DND-41 (cell line): ENCODE measurements at places on chromosomes 11 and 22.

- DNase-seq = peak; percentile 81
Observed at GRCh38 chr11:35077709-35078469, 61.1 kb upstream of the CD44 start.

DNA sequence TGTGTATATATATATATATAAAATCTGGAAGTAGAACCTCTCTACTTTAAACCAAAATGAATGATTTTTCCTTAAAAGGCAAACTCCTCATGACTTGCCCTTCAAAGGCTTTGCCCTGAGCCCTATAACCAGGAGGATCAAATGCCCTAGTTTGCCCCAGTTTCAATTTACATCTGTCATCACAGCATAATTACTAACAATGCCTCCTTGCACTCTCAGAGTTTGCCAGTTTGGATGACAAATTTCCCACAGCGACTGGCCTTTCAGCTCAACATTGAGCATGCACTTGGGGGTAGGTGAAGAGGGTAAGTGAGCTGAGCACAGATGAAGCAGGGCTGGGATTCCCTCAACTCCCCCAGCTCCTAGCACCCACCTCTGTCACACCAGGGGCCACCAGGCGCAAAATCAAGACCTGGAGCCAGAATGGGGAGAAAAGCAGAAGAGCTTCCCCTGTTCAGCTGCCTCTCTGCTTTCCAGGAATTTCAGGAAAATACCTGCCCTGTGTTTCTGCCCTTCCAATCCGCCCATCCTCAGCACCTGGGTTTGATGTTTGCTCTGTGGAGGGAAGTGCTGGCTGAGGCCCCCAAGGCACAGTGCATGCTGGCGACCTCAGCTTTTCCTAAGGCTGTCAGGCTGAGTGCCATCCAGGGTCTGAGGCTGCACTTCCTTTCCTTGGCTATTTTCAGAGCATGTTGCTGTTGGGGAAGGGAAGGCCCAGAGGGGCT, 67.5 kb downstream of the ADAMTS15 start:
- DNase-seq = no peak

- no peak for DNase-seq
Observed at GRCh38 chr11:13775471-13775870, 107.0 kb downstream of the FAR1 start.

DNA sequence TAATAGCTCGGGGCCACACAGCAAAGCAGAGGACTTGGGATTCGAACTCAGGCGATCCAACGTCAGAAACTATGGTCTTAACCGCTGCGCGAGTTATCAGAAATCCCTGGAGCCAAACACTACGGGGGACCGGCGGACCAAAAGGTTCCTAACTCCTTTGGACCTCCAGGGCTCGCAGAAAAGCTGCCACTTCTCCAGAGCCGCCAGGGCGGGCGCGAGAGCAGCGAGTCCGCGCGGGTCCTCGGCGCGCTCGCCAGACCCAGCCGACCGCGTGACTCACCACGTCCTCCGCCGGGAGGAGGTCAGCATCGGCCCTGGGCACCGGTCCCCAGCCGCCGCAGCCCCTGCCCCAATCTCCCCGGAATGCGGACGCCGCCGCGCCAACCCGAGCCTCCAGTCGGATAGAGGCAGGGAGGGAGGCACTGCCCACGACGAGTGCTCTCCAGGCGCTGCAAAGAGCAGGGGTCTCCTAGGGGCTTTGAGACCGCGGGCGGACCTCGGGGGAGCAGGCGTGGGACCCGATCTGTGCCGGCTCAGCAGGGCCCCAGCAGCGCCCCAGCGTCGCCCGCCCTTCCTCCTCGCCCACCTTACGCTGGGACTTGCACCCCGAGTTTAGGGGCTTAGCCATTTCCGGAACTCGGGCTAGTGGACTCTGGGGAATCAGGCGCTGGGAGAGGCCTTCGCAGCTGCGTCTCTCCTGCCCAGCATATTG, 6.2 kb upstream of the ALX4 start:
- DNase-seq = no peak

GRCh38 chr11:111983187-111983986, 41.8 kb upstream of the DLAT start:
- DNase-seq = no peak

DNA sequence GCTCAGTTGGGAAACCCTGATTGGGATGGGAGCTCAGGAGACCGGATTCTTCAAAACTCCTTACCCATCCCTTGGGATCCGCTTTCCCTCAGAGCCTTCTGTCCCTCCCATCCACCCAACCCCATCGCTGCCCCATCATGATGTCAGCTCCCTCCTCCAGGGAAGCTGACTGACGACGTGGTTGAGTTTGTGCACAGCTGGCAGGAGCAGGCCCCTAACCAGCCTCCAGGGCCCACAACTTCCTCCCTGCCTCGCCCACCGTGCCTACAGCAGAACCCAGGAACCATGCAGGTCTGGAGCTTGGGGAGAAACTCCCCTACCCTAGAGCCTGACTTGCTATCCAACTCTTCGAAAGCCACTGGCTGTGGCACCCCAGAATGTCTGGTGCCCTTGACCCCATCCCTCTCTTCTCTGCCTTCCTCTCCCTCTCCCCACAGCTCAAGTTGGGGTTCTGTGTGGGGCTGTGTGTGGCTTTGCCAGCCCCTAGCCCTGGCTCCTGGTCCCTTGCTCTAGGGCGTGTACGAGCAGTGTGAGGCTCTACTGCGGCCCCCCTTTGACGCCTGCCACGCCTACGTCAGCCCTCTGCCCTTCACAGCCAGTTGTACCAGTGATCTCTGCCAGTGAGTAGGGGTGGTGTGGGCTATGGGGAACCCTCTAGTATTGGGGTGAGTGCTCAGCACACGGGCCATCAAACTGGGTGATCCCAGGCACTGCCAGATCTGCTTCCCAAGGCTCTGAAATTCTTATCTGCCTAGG, 11.1 kb downstream of the OTOG start:
- DNase-seq = no peak

- DNase-seq = peak; percentile 8
Observed at GRCh38 chr11:30917859-30918478, 331.8 kb upstream of the MPPED2 start.

DNA sequence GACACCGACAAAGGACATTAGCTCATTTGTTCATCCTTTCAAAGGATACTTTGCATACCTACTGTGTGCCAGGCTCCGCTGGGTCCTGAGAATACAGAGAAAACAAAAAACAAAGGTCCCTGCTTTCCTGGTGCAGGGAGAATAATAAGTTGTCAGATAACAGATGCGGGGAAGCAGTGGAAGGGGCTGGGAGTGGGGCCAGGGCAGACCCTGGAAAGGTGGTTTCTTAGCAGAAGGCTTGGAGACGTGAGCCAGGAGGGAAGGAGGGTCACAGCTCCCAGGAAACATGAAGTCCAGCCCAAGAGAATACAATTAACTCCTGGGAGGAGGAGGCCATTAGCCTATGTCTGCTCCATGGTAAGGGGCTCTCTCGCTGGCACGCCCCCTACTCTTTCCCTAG, 9.8 kb upstream of the ANO1 start:
- no peak for DNase-seq

GRCh38 chr11:14669958-14670357, 26.4 kb downstream of the PDE3B start:
- DNase-seq = no peak

GRCh38 chr11:124536520-124536919, 6.9 kb downstream of the OR8B12 start:
- no peak for DNase-seq

DNA sequence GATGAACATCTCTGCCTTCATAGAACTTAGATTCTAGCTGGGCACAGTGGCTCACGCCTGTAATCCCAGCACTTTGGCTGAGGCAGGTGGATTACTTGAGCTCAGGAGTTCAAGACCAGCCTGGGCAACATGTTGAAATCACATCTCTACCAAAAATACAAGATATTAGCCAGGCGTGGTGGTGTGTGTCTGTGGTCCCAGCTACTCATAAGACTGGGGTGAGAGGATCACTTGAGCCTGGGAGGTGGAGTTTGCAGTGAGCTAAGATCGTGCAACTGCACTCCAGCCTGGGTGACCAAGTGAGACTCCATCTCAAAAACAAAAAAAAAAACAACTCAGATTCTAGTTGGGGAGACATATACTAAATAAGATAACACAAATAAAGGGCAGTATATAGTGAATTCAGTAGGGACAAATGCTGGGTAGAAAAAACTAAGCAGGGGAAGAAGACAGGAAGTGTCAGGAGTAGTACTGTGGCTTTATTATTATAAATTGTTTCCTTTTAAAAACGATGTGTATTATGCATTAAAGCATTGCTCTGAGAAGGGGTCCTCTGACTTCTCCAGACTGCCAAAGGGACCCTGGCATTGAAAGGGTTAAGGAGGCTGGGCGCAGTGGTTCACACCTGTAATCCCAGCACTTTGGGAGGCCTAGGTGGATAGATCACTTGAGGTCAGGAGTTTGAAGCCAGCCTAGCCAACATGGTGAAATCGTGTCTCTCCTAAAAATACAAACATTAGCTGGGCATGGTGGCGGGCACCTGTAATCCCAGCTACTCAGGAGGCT, 46.7 kb downstream of the PACS1 start:
- DNase-seq = no peak

GRCh38 chr22:26529345-26529744, 17.1 kb upstream of the TFIP11 start:
- DNase-seq = no peak

DNA sequence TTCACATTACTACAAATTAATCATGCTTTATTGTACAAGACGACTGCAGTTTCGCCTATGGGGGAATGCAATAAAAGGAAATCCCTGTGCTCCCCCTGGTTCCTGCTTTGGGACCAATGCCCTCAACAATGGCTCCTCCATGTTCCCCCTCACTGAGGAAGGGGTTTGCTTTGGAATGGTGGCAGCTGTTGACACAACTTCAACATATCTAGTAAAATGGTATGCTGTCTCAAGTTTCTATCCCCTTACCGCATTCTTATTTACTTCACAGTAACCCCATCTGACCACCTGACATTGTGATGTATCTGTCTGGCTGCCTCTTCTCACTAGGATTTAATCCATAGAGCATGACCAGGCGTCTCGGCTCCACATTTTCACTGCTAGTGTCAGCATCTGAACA, 48.8 kb downstream of the PIWIL3 start:
- DNase-seq = no peak

GRCh38 chr22:30885001-30885366, 83.6 kb downstream of the MORC2 start:
- DNase-seq = no peak

GRCh38 chr11:85783758-85784157, 27.2 kb downstream of the SYTL2 start:
- DNase-seq = no peak

DNA sequence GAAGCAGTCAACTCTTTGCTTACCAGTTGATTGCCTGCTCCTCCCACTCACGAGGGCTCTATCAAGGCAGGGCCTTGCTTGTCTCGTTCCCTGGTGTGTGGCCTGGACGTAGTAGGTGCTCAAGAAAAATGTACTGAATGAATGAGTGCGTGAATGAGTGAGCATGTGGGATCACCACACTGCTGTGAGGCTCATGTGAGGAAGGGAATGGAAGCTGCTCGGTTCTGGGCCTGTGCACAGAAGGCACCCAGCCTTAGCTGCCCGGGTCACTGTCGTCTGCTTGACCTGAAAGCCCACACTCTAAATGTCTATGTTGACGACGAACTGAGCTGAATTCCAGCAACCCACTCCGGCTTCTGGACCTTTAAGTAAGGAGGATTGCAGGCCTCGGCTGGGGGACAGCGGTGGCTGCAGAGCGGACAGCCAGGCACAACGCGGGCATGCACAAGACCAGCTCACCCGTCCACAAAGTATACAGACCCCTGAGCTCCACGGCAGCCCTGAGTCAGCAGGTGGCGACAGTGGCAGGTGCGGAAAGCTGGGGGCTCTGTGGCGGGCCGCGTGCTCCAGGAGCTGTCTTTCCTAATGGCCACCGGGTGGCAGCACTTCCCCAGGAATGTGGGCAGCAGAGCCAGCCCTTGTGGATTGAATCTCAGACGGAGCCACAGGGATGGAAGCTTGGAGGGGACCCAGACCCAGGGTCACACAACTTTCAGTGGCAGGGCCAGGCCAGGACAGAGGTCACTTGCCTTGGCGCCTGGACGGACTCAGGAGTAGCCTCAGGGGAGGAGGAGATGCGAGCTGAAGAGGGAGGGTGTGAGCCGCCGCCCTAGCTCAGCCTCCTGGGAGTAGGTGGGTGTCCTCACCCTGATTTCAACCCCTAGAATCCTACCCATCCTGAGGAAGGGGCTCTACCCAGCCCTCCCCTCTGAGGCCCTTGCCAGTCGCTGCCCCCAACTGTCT, 5.0 kb upstream of the PICK1 start:
- DNase-seq = peak; percentile 79

GRCh38 chr11:118263695-118264568, at the start of gene MPZL2:
TSS of gene MPZL2 (minus strand) at chr11:118264297. CDS start at chr11:118264153, 144 bp downstream.
- no peak for DNase-seq

- DNase-seq = no peak
Observed at GRCh38 chr11:117925198-117925925, 3.8 kb downstream of the TMPRSS13 start.

- peak; percentile 53 for DNase-seq
Observed at GRCh38 chr11:19742588-19743292, 30.1 kb downstream of the NAV2 start.

- no peak for DNase-seq
Observed at GRCh38 chr11:9130297-9130696, 38.9 kb upstream of the SCUBE2 start.

DNA sequence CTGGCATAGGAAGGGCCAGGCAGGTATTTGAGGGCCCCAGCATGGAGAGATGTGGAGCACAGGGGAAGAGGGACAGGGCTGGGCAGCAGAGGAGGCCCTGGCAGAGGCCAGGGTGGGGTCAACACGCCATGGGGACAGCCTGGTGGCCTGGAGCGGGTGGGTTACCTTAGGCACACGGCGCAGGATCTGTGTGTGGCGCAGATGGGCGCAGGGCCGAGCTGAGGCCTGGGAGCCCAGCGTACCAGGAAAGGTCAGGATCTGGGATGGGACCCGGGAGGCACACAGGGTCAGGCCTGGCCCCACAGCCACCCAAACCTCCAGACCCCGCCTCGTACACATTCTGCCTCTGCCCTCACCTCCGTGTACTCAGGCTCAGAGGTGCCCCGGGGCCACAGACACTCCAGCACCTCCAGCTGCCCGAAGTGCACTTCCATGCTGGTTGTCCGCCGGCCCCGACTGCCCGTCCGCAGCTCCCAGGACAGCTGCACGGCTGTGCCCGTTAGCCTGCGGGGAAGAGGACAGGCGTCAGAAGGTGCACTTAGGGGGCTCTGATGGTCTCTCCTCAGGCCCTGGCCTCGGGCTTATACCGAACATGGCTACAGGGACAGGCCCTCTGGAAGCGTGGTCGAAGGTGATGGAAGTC, 6.4 kb downstream of the ATG2A start:
- DNase-seq = no peak

DNA sequence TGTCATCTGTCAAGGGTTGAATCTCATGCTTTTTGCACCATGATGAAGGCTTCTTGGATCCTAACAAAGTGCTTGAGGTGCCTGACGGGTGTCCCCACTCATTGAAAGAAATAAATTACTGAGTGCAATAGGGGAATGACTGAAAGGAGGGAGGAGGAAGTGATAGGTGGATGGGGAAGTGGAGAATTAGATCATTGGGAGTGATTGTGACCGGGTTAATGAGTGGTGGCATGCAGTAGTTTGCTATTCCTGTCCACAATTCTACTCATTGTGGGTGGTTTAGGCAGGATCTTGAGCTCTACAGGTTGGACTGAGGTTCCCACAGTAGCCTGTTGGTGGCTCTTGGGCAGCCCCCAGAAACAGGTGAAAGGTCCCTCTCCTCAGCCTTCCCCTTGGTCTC, 44.3 kb downstream of the THAP12 start:
- no peak for DNase-seq

- no peak for DNase-seq
Observed at GRCh38 chr22:31243339-31244045, 31.4 kb downstream of the LIMK2 start.

- no peak for DNase-seq
Observed at GRCh38 chr11:82848829-82849228, 51.4 kb downstream of the PRCP start.
